Pulmonary artery endothelial cell (primary cell): ENCODE measurements at places on chromosomes 11 and 22. TPM values are rescaled to one million over a fixed set of nuclear protein-coding genes. Genes with fewer than 3 reads are reported as not detected.

DNA sequence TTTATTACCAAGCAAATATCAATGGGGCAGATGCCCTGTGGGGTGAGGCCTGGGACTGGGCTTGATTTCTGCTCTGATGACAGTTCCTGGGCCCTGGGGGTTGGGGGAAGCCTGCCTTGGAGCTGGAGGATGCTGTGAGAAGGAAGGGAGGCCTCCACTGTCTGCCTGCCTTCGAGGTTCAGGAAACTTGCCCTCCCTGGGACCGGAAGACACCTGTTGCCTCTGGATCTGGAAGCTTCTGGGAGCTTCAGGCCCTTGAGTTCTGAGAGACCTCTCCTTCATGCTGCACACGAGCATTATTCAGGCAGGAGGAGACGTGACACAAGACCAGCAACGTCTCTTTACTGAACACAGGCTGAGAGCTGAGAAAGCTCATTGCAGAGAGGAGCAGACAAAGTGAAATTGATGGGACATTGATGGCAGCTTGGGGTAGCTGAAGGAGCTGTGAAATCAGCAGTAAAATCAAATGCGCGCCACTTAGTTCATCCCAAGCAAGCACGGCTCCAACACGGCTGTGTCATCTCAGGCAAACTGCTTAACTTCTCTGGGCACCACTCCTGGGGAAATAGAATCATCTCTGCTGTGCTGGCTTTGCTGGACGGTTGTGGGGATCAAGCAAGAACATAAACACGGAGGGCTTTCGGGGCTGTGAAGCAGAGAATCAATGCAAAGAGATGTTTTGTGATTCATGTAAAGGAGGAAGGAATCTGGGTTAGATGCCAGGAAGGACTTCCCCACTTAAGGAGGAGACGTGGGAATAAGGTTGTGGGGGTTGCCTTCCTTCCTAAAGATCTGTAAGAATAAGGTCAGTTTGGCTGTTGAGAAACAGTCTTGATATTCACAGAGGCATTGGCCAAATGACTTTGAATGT lies 64.5 kb downstream of the TP53I11 start:
- no peak for DNase-seq

The TMEM191B gene
- 0.92 TPM in 1 of 2 replicates, not detected in the other for total RNA-seq

DNA sequence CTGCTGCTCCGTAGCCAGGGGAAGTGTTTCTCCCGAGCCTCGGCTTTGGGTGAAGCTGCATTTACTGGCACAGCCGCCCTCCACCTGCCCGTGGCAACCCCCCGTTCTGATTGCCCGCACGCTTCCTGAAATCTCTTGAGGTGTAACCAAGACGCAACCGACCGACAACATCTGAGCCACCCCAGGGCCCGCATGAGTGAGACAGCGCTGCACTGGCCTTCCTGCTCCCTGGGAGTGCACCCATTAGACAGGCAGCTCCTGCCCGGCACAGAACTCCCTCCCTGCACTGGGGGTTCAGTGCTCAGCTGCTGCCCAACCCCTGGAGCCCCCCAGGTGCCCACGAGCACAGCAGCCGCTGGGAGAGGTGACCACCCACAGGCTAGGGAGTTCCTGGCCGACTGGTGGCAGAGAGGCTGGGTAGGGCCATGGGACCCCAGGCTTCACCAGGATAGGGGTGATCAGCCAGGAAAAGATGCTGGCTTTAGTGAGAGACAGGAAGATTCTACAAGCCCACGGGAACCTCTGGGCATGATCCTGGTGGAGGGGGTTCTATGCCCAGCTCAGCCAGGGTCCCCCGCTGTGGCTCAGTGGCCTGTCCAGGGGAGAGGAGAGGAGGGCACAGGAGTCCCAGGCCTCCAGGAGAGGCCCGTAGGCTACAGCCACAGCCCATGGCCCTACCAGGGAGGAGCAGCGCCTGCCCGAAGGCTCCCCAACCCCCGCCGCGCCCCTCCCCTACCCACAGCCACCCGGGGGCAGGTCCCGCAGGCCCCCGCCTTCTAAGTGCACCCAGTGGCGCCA lies 14.6 kb downstream of the PLXNB2 start:
- no peak for DNase-seq

DNA sequence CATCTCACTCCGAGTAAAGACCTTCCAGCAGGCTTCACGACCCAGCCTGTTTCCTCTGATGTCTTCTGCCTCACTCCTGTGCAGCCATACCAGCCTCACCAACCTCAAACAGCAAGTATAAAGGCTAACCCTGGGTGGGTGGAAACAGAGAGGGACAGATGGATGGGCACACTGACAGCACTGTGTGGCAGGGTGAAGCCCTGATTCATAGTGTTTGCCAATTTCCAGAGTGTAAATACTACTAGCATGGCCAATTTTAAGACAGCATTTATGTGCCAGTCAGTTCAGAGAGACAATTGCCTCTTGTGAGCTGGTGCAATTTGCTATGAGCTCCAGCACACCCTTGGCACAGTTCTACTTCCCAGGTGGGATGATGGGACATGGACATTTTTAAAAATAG lies 21.5 kb downstream of the TST start:
- DNase-seq: no peak
